ENCODE measurements at places on chromosomes 4 and X.

DNA sequence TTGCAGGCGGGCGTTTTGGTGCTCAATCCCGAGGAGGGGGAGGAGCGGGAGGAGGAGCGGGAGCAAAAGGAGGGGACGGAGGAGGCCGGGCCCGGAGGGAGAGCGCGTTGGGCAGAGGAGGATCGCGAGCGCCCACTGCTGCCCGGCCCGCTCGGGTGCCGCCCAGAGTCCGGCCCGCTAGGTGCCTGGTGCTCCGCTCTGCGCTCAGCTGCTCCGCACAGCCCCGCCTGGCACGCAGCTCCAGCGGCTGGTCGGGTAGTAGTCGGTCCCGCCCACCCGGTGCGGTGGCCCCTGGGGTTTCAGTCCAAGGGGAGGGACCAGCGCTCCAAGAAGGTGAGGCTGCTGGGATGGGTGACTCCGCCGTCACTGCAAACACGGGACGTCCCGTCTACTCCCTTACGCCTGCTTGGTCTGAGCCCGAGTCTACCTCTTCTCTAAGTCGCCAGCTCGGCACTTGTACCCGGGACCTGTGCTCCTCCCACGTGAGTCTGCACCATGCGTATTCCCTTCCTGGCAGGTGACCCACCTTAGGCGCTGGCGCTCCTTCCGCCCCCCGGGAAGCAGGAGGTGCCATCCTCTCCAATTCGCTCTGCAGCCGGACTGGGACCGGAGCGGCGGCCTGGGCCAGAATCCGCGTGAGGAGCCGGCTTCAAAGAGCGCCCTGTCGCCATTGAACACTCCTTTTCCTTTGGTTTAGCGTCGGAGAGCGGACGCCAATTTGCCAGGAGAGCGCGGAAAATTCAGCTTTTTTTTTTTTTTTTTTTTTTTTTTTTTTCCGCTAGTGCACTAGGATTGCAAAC is 405 bp upstream of the HS3ST1 start:
- no peak for DNase-seq

DNA sequence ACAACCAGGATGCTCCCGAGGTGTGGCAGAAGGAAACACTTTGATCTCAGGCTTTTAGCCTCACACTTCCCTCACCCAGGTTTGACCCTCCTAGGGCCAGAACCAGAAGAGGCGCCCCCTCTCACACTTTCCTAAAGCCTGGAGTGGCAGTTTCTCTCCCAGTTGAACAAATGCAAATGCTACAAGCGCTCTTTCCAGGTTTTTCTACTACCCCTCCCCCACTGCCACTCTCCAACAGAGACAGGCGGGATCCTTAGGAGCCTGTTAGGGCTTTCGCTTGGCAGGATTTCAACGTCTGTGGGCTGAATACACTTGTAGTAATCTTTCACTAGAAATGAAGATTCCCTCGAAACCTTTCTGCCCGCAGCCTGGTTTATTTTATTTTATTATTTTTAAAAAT is 2.4 kb downstream of the TSC22D3 start:
- DNase-seq: no peak

DNA sequence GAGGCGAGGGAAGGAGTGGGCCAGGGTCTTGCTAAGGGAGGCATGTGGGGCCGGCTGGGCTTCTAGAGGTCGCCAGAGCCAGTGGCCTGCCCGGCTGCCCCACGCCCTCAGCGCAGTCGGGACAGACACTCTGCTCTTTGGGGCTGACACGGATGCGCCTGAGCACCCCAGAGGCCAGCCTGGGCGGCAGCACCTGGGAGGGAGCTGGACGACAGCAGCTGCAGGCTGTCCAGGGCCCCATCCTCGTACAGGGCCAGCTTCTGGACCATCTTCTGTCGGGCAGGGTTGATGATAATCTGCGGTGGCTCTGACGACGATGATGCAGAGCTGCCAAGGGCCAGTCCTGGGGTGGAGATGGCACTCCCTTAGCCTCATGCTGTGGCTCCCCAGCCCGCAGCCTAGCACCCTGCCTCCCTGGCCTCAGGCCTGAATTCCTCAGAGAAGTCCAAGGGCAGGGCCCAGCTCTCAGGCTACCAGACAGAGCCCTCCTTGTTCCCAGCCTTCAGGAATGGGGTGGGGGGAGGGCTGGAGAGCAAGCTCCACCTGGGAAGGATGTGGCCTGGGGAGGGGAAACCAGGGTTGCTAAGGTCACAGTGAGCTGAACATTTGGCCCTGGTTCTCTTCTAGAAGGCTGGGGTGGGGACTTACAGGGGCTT is 7.2 kb downstream of the IRAK1 start:
- no peak for DNase-seq

GRCh38 chr4:108651014-108651791 is 804 bp downstream of the OSTC start:
- peak; percentile 12 for DNase-seq

DNA sequence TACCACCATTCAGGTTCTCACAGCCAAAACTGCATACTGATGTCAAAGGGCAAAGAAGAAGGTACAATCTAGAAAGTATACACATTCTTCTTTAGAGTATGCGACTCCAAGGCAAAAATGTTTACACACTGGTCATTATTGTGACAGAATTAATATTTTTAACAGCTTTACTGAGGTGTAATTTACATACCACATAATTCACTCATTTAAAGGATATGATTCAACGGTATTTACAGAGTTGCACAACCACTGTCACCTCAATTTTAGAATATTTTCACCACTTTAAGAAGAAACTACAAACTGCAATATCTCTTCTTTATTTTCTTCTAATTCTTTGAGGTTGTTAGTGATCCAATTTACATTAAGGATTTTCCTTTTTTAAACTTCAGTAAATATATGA is 325.4 kb upstream of the SMIM31 start:
- DNase-seq: no peak

GRCh38 chr4:90603540-90603939 is 476.3 kb downstream of the CCSER1 start:
- DNase-seq: no peak

Measured in GF-D8 (cell line).